Left kidney (tissue), 8 donors: ENCODE measurements at places on chromosomes 16 and 17. TPM values are rescaled to one million over a fixed set of nuclear protein-coding genes. Genes with fewer than 3 reads are reported as not detected.
A peak's percentile ranks its signal among the peaks of the same experiment; 100 is the strongest.

DNA sequence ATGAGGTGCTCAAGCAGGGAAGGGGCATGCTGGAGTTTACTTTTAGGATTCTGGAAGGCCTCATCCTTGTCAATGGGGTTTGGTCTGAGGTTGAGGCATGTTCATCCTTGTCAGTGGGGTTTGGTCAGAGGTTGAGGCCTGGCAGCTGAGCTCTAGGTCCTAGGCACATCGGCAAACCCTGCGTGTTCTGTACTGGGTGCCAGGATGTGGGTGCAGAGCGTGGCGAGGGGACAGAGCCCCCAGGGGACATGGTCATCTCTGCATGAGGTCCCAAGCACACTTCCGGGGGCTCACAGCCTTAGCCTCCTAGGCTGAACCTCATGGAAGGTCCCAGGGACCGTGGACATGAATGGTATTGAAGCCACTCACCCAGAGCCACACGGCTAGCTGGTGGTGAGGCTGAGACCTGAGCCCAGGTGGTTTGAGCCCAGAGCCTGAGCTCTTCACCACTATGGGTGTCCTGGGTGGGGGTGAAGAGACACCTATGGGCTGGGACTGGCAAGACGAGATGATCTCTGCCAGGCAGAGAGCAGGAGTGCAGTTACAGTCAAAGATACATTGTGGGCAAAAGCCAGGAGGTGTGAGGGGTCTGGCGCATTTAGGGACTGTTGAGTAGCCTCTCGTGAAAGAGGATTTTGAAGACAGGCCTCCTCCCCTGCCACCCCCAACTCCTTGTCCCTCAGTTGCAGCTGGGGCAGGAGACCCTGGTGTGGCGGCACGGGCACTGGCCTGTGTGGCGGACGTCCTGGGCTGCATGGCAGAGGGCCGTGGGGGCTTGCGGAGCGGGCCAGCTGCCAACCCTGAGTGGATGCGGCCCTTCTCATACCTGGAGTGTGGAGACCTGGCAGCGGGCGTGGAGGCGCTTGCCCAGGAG lies 19.3 kb downstream of the FCSK start:
- no peak for DNase-seq

GRCh38 chr17:28390563-28390962 lies 15.4 kb downstream of the SLC46A1 start:
- DNase-seq, result no peak

DNA sequence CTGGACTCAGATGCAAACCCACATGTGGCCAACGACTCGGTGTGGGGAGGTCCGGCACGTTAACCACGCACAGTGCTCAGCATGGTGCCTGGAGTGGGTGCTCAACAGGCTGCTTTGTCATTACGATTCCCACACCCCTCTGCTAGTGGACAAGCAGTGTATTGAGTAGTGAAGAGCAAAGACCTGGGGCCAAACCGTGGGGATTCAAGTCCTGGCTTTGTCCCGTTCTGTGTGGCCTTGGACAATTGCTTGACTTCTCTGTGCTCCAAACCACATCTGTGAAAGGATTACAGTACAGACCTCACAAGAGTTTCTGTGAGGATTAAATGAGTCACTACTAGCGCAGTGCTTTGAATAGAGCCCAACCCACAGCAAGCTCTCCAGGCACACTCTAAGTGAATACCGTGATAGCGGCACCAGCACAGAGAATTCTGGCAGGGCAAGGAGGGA lies 33.8 kb downstream of the TRPV2 start:
- DNase-seq, result no peak

DNA sequence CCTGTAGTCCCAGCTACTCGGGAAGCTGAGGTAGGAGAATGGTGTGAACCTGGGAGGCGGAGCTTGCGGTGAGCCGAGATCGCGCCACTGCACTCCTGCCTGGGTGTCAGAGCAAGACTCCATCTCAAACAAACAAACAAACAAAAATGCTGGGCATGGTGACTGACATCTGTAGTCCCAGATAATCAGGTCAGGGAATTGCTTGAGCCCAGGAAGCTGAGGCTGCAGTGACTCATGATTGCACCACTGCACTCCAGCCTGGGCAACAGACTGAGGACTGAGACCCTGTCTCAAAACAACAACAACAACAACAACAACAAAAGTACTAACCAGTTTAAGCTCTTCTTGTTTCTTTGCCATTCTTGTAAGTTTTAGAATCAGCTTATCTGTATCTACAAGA lies 383.0 kb upstream of the PMFBP1 start:
- DNase-seq, result no peak

- DNase-seq, result no peak
These were observed 22.8 kb downstream of the COX11 start for GRCh38 chr17:54945671-54946070.

DNA sequence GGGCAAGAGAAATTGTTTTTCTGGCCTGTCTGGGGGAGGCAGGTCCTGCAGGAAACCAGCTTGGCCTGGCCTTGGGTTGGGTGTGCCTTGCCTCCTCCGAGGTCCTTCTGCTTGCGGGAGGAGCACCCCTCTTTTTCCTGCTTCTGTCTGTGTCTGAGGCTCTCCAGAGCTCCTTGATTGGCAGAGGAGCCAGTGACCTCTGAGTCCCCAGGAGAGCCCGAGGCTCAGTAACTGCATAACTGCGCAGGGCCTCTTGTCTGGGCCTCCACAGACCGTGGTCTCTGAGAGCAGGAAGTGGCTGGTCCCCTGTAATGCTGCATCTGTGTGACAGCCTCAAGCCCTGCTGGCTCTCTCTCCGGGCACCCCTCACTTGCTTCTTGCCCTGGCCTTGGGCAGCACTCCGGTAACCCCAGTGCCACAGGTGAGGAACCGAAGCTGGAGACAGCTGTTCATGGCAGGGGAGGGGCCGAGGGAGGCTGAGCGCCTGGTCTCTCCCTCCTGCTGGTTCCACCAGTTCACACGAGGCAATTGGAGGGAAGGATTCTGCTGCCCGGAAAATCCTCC lies 1.6 kb downstream of the CAPN15 start:
- DNase-seq, result no peak

- no peak for DNase-seq
These were observed 17.5 kb upstream of the SPNS2 start for GRCh38 chr17:4480929-4481898.

DNA sequence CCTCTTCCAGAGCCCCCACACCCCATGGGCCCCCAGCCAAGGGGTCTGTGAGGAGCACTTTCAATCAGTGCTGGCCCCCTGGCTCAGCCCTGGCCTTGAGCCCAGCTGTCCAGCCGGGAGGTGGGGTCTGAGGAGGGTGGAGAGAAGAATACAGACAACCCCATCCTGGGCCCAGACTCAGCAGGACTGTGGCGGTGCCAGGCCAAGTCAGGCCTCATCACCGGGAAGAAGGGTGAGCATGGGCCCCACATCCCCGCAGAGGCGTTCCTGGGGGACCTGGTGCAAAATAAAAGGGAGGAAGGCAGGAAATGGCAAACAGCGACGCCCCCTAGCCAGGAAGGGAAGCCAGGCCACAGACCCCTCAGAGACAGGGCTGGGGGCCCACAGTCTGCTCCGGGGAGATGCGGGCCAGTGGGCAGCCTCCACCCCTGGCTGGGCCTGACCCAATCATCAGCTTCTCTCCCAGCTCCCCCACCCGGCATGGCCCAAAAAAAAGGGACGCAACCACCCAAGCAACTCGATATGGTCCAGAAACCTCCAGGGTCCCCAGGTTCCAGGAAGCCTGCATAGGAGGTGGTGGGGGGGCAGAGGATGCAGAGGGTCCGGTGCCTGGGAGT lies 20.6 kb downstream of the ZNF423 start:
- peak; percentile 84 for DNase-seq

GRCh38 chr17:77375108-77375916 lies 234.5 kb downstream of the SEC14L1 start:
- DNase-seq, result no peak

GRCh38 chr17:81489012-81489997 lies 23.3 kb downstream of the ACTG1 start:
- DNase-seq, result no peak

DNA sequence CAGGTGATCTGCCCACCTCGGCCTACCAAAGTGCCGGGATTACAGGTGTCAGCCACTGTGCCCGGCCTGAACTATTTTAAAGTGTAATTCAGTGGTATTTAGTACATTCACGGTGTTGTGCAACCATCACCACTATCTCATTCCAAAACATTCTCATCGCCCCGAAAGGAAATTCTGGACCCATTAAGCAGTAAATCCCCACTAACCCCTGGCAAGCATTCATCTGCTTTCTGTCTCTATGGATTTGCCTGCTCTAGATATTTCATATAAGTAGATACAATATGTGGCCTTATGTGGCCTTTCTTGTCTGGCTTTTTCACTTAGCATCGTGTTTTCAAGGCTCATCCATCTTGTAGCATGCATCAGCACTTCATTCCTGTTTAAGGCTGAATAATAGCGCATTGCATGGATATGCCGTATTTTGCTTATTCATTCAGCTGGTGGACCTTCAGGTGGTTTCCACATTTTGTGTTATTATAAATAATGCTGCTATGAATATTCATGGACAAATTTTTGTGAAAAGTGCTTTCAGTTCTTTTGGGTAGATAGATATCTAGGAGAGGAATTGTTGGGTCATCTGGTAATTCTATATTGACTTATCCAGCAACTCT lies 8.4 kb upstream of the HERPUD1 start:
- DNase-seq, result no peak

- no peak for DNase-seq
These were observed 78.5 kb downstream of the MRC2 start for GRCh38 chr17:62705778-62706597.

DNA sequence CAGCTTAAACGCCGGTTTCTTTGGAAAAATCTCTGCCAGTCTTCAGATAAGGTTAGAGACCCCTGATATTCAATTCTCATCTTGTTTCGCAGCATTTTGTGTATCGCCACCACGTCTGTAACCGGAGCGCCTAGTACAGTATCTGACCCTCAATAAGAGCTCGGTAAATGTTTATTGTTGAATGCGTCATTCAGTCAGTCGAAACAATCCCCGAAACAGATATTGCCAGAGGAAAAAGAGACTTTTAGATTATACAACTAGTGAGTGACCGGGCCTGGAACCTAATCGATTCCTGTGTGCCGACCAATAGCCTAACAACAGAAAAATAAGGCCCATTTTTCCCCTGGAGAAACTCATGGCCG lies 626 bp downstream of the PELP1 start:
- DNase-seq, result no peak

HOXB5 gene
- 38.2 TPM for polyA plus RNA-seq
